Liver (tissue), 10 donors: ENCODE measurements at places on chromosomes 11 and 22.

- DNase-seq: no peak
Observed at GRCh38 chr11:27894552-27894951, 194.3 kb upstream of the BDNF start.

DNA sequence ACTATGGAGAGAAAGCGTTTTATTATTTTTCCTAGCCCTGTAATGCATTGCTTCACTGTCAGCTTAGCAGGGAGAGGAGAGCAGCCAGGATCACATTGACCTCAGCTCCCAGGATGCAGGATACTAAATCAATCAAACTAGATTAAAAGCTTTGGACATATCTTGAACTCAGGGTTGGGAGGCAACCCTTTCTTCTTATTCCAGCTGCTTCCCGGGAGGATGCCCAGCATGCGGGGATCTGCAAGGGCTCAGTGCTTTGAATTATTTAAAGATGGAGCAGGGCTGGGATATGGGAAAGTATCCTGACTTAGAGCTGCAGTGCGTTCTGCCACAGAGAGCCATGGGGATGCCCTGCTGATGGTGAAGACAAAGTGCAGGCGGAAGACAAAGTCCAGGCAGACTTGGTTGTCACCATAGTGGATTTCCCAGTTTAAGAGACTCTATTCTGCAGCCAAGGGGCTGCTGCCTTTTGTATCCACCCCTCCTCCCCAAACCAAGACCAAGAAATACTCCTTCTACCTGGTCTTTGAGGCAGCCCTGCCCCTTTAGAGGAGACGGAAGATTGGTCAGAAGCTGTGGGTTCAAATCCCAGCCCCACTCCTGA, 1035.0 kb downstream of the TBC1D22A start:
- DNase-seq: no peak

GRCh38 chr11:131373756-131374155, 3.3 kb downstream of the NTM start:
- DNase-seq: no peak

DNA sequence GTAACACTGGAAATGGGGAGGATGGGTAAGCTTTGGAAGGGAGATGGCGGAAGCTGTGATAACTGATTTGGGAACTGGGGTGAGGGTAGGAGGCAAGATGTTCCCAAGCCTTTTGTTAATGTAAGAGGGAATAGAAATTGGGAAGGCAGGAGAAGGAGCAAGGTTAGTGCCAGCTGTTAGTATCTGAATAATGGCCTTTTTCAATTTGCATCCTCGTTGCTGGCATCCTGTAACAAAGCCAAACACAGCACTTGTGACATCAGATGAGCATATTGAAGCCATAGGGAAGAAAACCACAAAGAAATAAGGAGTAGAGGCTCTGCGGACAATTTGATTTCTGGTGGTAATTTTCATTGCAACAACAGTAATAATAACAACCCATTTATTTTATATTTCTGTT, 70.9 kb upstream of the CLMP start:
- DNase-seq: no peak

- DNase-seq: no peak
Observed at GRCh38 chr11:132122735-132123134, 752.3 kb downstream of the NTM start.

DNA sequence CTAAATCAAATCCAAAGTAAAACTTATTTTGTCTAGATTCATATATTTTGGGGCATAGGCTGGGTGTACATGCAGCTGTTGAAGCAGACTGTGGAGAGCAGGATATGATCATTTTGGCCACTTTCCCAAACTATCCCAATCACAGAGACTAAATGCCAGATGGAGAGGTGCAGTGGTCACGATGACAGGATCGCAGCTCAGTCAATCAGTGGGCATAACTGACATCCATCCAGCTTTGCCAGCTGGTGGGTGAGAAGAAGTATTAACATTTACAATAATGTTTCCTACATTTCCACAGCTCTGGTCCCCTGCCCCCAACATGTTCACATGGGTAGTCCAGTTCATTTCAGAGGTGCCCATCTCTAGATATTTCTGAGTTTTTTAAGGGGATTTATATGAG, 255.5 kb upstream of the SESN3 start:
- no peak for DNase-seq

DNA sequence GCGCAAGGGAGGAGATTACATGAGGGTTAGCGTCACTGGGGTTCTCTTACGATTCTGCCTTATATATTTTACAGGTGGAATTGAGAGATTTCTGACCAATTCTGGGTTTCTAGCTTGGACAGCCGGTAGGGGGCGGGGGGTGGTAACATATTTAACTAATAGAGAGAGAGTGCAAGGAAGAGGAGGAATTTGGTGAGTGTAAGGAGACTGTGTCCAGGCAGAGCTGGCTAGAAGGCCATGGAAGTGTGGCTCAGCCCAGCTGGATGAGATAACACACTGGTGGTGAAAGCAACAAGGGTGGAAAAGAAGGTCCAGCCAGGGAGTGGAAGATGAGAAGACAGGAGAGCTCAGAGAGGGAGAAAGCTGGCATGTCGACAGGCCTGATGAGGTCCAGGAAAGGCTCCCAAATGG, 56.5 kb downstream of the ST3GAL4 start:
- no peak for DNase-seq

GRCh38 chr11:122617926-122618325, 37.6 kb upstream of the UBASH3B start:
- DNase-seq: no peak
